ENCODE measurements at places on chromosomes 13 and 19.

GRCh38 chr19:31064491-31064890, 284.7 kb downstream of the TSHZ3 start:
- no peak for DNase-seq

DNA sequence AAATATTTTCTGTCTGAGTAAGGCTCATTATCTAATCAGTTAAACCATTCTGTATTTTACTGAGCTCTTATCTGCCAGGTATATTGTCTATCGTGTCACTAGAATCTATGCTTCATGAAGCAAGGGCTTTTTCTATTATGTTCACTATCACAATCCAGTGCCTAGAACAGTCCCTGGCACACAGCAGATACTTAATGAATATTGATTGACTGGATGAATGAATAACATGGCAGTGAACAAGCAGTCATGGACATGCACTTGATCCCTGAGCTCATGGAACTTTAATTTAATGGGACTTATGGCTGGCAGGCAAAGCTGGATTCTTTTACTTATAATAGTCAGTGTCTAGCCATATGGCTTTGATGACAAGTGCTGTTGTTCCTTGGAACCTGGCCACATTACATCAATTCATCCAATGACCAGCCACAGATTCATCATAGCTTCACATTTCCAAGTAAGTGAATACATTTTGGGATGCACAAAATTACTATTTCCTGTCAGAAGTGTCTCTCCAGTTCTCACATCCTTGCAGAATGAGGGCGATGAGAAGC, 214.8 kb downstream of the COG6 start:
- DNase-seq, result no peak

GRCh38 chr19:16559780-16560276, 12.4 kb downstream of the SLC35E1 start:
- DNase-seq, result no peak

DNA sequence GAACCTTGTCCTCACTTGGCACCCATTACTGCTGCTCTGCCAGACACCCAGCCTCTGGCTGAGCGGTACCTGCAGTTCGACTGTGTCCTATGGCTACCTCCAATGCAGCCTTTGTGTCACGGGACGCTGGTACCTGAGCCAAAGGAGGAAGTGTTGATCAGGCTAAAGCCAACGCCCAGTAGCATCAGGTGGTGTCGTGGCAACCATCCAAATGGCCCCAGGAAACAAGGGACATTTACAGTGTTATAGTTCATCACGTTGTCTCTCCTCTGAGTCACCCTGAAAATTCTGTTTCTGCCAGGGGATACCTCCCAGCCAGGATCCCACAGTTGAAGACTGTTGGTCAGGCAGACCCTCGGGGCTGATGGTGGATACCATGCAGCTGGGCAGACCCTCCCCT, 10.1 kb downstream of the RHPN2 start:
- no peak for DNase-seq

All from NCI-H1930 (cell line).